ACHN (cell line): ENCODE measurements at places on chromosomes 2 and 18.

DNA sequence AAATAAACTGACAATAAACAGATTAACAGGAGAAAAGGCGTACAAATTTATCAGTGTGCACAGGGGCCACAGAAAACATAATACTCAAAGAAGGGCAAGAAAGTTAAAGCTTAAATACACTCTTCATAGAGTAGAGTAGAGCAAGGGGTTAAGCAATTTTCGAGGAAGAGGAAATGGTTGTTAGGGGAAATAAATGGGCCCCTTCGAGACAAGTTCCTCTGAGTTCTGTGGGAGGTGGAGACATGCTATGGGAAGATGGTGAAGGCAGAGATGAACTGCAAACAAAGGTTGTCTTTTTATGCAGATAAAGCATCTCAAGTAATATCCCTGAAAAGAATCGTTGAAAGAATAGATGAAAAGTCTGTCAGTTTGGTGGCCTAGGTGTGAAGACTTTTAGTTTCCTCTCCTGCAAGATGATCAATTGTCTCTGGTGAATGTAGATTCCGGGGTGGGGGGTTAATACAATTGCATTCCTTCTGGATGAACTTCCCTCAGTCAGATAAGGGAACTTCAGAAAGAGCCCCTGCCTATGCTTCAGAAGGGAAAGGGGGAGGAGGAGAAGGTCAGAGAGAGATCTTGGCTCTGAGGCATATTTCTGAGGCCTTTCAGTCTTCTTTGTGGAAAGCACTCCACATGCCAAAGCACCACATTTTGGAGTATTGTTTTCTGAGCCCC is 127.0 kb downstream of the METTL4 start:
- DNase-seq: no peak

GRCh38 chr2:27400348-27401135 is 8.8 kb downstream of the PPM1G start:
- DNase-seq: peak; percentile 37

GRCh38 chr2:140600116-140600515 is 1530.7 kb downstream of the LRP1B start:
- peak; percentile 30 for DNase-seq

DNA sequence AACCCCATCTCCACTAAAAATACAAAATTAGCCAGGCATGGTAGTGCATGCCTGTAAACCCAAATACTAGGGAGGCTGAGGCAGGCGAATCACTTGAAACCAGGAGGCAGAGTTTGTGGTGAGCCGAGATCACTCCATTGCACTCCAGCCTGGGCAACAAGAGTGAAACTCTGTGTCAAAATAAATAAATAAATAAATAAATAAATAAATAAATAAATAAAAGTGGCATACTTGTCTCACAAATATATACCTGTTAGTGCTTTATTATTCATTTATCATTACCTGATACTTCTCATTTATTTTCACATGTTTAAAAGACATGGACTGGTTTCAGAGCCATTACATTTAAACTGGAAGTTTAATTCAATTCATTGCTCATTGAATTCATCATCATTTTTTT is 491.4 kb upstream of the CDH7 start:
- DNase-seq: no peak

DNA sequence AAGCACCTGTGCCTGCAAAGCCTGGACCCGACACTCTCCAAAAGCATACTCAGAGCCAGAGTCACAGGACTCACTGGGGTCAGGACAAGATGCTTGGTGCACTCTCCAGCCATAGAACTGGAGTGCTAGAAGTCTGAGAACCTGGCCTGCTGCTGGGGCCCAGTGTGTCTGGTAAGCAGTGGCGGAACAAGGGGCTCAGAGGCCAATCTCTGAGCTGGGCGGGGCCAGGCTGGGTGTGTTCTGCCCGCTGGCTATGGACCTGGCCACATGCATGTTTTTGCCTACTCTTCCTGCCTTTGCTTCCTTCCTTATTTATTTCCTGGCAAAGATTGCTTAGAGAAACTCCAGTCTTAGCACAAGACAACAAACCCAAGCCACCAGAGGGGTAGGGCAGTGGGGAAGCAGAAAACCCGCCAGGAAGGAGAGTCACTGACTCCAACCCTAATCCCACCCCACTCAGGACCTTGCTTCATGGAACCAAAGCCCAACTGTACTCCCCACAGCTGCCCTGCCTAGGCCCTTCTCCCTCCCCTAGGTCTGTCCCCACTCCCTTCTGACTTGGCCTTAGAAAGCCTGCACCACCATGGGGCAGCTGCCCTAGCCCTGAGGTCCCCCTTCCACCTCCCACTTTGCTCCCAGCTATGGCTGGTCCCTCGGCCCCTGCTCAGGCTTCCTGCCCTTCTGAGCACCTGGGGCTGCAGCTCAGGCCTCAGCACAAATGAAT is 315.5 kb downstream of the CELF4 start:
- no peak for DNase-seq

DNA sequence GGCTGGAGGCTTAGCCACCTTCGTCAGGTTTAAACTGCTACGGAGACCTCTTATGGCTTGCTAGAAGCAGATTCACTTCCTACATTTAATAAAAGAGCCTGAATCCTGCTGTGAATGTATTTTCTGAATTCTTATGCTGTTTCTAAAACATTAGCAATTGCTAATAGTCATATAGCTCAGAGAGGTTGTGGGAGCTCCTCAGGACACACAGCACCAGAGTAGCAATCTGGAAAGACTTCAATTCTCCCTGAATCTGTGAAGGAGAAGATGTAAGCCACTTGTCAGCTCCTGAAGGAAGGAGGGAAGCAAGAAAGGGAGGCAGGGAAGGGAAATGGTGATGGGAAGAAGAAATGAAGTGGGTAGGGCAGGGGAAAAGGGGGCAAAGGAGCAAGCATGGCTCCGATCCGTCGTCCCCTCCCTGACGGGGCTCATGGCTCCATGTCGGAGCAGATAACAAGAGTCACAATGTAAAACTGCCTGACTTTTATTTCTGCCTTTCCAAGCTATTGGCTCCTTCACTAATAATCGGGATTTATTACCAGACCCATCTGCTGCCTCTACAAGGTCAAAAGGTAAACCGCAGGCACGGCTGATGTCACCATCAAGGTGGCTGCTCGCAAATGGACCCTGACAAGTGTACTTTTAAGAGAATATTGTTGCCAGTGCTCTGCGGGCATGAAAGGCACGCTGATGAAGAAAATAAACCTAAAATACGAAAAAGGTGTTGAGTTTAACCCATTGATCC is 656.0 kb upstream of the SALL3 start:
- DNase-seq: no peak

DNA sequence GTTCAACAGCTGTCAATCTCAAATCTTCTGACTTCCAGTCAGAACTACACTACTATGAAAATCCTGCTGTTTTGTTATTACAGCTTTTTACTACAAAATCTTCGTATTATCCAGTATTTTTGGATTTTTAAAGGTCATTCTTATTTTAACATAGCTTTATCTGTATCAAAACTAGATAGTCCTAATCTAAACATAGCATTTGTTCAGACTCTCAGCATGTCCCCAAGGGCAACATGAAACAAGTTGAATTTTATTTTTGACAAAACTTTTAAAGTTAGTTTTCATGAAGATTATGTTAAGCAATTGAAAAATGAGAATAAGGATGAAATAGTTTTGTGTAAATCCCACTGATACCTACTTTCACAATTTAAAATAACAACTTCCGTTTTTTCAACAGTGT is 48.1 kb downstream of the PDE1A start:
- no peak for DNase-seq

GRCh38 chr18:2258954-2259353 is 312.4 kb downstream of the METTL4 start:
- DNase-seq: no peak

GRCh38 chr2:173854141-173854540 is 111.0 kb downstream of the SP3 start:
- no peak for DNase-seq

- no peak for DNase-seq
These were observed 167.5 kb downstream of the ARL4C start for GRCh38 chr2:234329202-234329960.

GRCh38 chr2:64328415-64328722 is 125.6 kb upstream of the LGALSL start:
- DNase-seq: no peak

DNA sequence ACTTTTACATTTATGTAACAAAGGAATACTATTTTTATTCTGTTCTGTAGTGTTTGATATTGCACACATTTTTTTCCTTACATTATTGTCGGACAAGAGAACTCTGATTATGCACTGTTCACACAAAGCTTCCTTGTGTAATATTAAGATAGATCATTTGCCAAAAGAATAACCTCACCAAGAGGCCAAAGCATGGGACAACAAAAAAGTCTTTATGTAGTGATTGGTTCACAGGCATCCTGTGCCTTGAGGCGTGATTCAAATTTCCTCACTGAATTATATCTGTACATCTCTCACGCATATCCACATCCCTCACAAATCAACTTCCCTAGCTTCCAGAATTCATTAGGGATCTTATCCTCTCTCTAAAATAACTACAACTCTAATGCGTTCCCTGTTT is 642.7 kb downstream of the NR4A2 start:
- DNase-seq: no peak

DNA sequence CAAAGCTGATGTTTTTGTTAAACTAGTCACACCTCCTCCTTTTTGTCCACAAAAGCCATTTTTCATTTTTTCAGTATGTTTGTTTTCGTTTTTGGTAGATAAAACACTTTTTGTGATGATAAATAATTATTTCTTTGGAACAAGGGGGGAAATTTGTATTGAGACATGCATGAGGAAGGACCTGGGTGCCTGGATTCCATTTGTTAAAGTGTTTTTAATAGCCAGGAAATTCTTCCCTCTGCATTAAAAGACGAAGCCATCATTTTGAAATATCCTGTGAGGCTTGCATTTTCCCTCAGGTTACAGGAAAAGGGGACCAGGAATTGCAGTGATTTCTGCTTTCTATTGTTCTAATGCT is 52.1 kb upstream of the CTLA4 start:
- no peak for DNase-seq

DNA sequence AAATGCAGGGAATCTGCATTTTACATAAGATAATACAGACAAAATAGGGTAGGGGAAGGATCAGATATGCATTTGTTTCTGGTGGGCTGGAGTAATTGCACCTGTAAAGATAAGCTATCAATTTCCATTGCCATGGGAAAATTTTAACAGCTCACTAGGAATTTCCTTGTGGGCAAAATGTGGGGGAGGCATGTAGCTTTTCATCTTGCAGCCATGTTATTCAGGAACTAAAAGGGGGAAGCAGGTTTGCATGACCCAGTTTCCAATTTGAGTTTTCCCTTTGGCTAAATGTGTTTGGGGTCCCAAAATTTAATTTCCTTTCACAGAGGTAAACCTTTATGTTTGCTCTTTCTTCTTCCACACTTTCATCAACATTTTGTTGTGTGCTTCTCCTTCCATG is 624.4 kb downstream of the NYAP2 start:
- DNase-seq: no peak
